ENCODE measurements at places on chromosomes 7 and 10. TPM values are rescaled to one million over a fixed set of nuclear protein-coding genes. Genes with fewer than 3 reads are reported as not detected.
A peak's percentile ranks its signal among the peaks of the same experiment; 100 is the strongest.

DNA sequence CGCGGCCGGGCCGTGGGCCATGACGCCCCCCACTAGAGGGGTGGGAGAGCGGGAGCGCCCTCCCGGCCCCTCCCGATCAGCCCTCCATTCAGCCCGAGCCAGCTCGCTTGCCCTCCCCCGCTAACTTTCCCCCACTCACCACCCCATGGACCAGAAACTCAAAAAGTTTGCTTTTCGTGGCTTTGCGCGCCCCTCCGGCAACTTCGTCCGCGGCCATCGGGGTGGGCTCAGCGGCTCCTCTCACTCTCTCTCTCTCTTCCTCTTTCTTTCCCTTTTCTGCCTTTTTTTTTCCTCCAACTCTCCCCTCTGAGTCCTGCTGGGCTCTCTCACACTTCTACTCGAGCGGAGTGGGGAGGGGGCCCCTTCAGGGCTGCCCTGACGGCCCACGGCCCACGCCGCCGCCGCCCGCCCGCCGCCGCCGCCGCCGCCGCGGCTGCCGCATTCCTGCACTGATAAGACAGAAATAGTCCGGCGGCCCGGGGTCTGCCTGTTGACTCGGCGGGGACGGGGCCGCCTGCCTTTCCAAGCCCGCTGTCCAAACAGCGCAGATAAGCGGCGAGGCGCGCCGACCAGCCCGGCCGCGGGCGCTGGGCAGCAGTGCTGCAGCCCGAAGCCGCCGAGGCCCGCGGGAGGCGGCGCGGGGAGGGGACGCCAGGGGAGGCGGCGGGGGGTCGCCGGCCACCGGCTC, at the start of gene SMARCD3:
Gene SMARCD3 (minus strand): TSS at position 349 of the 688 bp plus-strand sequence. CDS start 132 bp downstream, at position 217.
- DNase-seq = no peak

DNA sequence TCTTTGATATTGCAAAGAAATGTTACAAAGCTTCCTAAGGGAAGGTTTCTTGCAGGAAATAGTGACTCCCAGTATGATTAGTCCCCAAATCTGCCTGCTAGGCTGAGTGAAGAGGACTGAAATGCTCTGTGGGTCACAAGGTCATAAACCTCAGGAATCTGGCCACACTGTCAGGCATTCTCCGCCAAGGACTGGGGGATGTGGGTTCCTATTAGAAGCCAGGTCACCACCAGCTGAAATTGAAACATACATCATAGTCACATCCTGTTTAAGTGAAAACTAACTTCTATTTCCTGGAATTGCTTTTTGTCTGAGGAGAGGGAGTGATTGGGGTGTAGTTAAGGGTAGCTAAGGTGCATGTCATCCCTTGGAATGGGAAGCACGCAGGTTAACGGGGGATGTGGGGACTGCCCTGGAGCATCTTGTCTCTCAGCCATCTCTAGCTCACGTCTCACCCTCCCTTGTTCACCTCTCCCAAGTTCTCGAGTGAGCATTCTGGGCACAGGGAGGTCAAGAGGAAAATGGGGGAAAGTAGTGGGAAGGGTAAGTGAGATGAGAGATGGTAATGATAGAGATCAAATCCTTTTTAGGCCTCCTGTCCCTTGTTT, 12.0 kb upstream of the GSAP start:
- peak; percentile 95 for DNase-seq

GRCh38 chr10:44591911-44592310, 207.0 kb upstream of the CXCL12 start:
- no peak for DNase-seq

Gene SYCE1
- total RNA-seq = not detected

GRCh38 chr10:69344591-69345252, 66.4 kb downstream of the HK1 start:
- DNase-seq = no peak

Gene IQCE
- total RNA-seq = 26.1 TPM

DNA sequence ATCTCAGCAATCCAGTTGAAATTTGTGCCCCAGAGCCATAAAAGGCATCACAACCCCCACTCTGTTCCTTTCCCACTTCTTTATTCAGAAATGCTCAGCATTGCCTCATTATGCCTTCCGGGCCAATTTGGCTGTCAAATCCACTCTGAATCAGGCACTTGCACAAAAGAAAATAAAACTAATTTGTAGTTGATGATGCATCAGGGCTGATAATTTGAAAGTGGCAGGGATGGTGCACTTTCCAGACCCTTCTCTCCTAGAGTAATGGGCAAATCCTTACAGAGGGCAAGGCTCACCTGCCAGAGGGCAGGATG, 147.9 kb upstream of the PDE1C start:
- no peak for DNase-seq

DNA sequence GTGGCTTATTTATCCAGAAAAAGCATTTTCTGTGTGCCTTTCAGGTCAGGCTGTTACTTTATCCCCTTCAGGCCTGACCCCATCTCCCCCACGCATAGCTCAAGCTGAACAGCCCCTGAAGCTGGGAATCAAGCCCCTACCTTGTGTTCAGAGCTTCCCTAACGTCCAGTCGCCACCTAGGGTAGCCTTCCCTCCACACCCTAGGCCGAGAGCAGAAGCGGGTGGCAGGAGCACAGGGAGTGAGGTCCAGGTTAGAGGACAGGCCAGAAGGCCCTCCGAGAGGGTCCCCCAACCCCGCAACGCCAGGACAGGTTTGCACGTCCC, 479 bp upstream of the SEMA4G start:
- DNase-seq = no peak
